CD4-positive, alpha-beta T cell treated with Interleukin-15 for 4 hours (primary cell): ENCODE measurements at places on chromosomes 11 and 22.

GRCh38 chr11:58829786-58830185 is 14.7 kb downstream of the GLYATL2 start:
- no peak for DNase-seq

- DNase-seq, result no peak
Observed at GRCh38 chr11:32080361-32080980, 10.4 kb upstream of the RCN1 start.

GRCh38 chr11:2377511-2378443 is 667 bp downstream of the CD81 start:
- DNase-seq, result peak; percentile 40

DNA sequence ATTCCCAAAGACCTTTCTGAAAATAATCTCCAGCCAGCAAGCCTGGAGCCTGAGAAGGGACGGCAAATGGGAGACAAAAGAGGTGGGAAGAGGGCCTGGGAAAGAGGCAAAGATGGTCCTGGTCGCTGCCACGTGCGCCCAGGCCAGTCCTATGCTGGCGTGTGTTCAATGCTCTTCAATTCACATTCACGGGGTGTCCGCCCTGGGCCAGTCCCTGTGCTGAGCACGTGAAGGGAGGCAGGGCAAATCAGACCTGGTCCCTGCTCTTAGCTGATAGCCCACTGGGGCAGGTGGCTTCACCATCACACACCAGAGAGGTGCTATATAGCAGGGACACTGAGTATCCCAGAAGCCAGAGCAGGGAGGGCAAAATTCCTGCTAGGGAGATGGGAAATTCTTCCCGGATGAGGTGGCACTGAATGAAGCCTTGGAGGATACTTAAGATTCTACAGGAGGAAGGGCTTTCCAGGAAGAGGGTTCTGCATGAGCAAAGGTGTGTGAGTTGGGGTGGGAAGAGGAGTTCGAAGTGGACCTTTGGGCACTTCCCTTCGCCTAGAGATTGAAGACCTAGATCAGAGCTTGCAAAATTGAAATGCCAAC is 148.2 kb downstream of the CHST1 start:
- no peak for DNase-seq
